ENCODE measurements at places on chromosomes 2 and 18.

DNA sequence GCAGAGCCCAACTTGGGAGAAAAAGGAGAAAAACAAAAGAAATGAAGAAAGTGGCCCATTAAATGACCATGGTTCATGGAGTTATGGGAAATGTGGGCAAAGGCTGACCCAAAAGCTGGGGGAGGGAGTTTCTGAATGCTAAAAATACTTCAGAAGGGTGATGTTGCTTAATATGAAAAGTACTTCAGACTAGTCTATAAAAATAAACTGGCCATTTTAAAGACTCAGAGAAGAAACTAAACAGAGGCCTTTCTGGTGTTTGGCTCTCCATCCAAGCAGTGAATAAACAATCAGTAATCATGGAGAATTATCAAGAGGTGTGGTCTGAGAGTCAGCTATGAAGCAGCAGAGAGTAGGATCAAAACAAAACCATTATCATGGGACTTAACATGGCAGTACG, 160.8 kb upstream of the MAPRE2 start:
- DNase-seq = no peak

- no peak for DNase-seq
Observed at GRCh38 chr2:199443589-199444130, 14.1 kb downstream of the SATB2 start.

DNA sequence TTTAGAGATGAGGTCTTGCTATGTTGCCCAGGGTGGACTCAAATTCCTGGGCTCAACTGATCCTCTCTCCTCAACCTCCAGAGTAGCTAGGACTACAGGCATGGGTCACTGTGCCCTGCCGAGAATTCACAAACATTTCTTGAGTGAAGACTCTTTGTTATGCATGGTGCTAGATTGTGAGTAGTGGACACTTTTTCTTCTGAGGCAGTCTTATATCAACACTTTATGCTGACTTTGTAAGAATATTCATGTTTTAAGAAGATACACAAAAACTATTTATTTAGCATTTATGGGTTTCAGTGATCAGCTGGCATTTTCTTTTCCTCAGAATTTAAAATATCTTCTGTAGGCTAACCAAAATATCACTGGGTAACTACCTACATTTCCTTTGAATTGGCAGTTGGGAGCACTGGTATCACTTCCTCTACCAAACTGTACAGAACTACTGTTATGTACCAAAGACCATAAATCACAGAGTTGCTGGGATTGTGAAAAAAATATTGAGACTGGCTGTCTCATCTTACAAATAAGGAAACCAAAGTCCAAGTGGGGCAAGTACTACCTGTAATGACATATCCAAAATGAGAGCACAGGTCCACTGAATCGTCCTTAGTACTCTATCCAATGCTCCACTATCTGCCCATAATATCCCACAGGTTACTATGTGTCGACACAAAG, 34.0 kb downstream of the DOCK10 start:
- no peak for DNase-seq

DNA sequence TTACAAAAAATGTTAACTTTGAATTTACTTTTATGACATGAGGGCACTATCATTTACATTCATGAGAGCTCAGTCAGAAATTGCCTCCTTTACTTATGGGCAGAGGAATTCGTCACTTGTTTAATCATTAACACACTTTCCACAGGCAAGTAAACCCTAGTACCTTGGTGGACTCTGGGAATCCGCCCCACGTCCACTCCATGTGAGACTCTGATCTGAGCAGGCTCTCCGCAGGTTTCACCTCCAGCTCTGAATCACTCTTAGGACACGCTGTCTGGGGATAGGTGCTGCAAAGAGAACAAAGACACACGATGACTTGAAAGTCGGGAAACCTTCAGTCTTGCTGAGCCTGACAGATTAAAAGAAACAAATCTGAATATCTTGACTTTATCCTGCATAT, 73.6 kb downstream of the LPIN2 start:
- DNase-seq = no peak

DNA sequence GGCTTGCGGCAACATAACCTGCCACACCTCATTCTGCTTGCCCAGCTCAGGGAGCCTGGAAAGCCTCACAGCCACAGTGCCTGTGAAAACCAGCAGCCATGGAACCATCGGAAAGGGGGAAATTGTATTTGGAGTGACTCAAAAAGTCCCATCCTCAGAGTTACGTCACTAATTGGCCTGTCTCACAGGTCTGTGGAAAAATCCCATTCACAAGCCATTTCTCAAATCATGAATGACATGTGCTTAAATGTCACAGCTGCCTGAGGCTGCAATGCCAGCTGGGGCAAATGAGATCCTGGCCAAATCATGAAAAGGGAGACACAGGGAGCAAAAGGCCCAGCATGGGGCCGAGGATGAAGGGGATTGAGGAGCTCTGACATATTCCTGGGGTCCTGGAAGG, 486.9 kb upstream of the RAB6C start:
- no peak for DNase-seq

DNA sequence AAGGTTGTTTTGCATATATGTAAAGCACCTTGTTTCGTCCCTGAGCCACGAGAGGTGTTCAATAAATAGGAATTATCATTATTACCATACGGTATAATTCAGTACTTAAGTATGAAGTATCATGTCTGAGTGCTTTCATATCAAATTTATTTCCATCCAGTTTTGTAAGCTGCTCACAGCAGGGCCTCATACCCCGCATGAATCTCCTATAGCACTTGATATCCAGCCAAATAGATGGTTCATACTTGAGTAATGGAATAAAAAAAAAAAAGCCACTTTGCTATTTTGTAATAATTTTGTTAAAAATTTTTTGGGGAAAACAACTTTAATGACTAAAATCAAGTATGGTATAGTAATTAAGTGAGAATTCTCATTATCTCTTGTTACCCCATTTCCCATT, 160.8 kb upstream of the NOSTRIN start:
- no peak for DNase-seq

- no peak for DNase-seq
Observed at GRCh38 chr2:7020939-7021470, 103.8 kb downstream of the RNF144A start.

DNA sequence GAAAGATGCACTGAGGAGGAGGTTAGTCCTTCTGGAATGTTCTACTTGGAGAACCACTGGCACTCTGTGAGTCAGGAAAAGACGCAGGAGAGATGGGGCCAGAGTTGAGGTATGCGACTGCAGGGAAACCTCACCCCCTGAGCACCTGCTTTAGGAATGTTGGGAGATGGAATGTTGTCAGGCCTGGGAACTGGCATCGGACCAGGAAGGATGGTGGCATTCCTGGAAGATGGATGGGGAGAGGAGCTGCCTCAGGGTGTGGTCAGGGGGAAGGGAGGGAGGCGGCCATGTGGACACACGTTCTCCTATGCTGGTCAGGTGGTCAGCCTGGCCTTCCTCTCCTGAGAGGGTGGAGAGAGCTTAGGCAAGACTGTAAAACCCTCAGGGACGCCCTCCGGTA, 146.3 kb downstream of the CELF4 start:
- DNase-seq = no peak

DNA sequence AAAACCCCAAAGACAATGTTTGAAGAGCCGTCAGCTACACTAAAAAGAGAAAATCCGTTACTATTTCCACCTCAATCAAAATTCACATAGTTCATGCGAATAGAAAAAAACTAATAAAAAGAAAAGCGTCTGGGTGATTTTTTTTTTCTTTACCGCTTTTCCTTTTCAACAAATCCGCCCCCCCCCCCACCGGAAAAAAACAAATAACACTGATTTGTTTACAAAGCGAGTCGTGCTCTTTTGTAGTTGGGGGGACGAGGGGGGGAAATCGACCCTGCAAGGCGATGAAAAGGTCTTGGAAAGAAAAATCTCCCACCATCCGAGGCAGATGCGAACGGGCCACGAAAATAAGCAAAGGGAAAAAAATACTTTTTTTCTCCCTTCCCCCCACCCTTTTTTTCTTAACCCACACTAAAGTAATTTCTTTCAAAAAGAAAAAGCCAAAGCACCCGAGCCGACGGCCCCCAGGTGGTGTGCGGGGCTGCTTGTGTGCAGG, 638 bp downstream of the ZNF521 start:
- no peak for DNase-seq

GRCh38 chr2:154591294-154591820, 107.1 kb upstream of the KCNJ3 start:
- DNase-seq = no peak

DNA sequence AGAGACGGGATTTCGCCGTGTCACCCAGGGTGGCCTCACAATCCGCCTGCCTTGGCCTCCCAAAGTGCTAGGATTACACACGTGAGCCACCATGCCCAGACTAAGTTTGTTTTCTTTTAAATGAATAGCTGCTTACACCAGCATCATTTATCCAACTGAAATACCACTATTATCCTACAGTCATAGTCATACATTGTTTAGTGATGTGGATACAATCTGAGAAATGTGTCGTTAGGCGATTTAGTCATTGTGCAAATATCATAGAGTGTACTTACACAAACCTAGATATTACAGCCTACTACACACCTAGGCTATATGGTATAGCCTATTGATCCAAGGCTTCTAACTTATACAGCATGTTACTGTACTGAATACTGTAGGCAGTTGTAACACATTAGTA, 10.3 kb downstream of the ZC3H15 start:
- DNase-seq = no peak

GRCh38 chr2:187612857-187613256, 58.6 kb upstream of the TFPI start:
- DNase-seq = no peak

DNA sequence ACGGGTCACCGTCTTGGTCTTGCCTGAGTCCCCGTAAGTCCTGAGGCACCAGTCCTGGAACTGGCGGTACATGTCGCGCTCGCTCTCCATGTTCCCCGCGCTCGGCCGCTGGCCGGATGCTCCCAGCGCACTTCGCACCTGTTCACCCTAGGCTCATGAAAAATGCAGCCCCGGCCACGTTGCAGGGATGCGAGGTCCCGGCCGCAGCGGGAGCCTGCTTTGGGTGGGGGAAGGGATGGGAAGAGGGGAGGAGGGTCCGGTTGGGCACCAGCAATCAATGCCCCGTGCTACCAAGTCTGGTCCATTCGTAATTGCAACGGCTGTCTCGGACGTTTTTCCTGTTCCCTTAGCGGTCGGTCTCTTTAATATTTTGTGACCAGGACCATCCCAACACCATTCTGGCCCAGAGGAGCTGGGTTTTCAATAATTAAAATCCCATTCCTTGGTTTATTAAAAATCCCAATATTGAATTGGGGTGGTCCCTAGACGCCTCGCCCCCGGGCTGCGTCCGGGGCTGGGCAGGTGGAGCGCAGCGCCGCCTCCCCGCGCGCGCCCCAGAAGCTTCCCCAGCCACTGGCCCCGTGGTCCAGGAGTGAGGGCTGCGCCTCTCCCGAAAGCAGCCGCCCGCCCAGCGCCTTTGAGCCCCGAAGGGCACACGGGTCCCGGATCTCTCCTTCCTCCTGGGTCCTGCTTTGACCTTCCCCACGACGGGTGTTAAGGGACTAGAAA, 1.4 kb downstream of the NOL4 start:
- peak; percentile 72 for DNase-seq

DNA sequence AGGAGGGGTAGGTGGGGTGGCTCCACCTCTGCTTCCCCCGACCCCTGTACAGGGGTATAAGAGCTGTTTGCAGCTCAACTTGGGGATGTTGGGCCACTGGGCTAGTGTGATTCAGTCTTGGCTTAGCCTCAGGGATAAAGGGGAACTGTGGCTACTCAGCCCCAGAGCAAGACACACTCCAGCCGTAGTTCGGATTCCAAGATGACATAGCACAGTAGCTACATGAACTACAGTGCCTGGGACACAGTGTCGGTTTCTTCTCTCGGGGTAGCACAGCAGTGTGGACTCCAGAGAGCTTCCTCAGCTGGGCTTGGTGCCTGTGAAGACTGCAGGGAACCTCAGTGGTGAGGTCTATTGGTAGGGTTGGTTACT, 21.1 kb downstream of the CARF start:
- no peak for DNase-seq

DNA sequence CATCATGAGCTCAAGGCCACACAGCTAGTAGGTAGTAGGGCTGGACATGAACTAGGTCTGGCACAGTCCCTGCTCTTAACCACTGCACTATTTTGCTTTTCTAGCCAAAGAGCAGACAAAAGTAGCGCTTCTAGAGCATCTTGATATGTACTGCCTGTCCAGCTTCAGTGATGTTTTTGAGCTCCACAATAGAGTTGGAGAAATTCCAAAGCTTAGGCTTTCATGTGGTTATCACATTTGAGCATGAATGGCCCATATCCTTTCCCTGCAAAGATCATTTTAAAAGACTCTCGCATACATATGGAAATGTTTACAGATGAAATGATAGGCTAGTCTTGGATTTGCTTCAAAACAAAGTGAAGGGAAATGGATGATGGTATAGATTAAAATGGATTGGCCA, 128.7 kb downstream of the MAP3K20 start:
- no peak for DNase-seq

GRCh38 chr2:10814571-10815331, 2.2 kb upstream of the PDIA6 start:
- DNase-seq = no peak

- no peak for DNase-seq
Observed at GRCh38 chr2:607172-607571, 70.0 kb downstream of the TMEM18 start.
